ENCODE measurements at places on chromosomes 6 and 20. TPM values are rescaled to one million over a fixed set of nuclear protein-coding genes. Genes with fewer than 3 reads are reported as not detected.

SOBP gene
- 0.51 TPM for total RNA-seq

RIPPLY2 gene
- total RNA-seq: not detected

ADGB gene
- total RNA-seq: not detected

MACROD2 gene
- 0.26 TPM for total RNA-seq

SSTR4 gene
- not detected for total RNA-seq

ADTRP gene
- total RNA-seq: not detected

AKAP7 gene
- total RNA-seq: 15.4 TPM

TMEM244 gene
- total RNA-seq: not detected

SCRT2 gene
- not detected for total RNA-seq

GRCh38 chr6:33823806-33824205 is 20.0 kb upstream of the MLN start:
- no peak for DNase-seq

DNA sequence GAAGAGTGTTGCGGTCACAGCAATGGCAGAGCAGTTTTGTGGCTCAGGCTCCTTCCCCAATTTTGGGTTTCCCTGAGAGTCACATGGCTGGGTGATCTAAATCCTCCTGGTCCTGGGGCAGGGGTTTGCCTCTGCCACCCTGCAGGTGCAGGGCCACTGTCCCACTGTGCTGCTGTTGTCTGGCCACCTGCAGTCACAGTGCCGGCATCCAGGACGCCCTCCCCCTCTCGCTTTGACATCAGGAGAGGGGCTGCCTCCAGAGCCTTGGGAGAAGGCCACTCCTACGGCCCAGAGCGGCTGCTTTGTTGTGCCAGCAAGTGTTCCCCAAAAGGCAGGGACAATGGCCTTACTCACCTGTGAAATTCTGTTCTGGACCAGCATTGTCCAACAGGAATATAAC is 449.0 kb downstream of the QKI start:
- no peak for DNase-seq

DNA sequence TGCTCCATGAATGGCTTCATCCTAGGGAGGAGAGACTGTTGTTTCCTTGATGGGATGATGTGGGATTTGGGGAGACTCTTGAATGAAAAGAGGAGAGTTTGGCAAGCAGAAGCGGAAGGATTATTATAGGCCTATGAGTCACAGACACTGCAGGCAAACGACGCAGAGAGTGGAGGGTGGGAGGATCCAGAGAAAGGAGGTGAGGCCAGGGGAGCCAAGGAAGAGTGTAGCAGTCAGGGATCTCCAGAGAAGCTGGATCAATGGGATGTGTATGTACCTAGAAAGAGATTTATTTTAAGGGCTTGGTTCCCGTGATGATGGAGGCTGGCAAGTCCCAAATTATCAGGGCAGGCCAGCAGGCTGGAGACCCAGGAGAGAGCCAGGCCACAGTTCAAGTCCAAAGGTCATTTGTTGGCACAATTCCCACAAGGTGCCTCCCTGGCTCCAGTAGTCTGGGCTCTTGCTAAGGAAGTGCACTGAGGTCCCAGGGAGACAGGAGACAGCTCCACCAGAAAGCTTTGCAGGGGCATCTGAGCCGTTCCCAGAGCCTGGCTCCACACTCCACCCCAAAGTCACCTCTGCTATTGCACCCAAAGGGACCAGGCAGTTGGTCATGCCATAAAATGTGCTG is 76.0 kb downstream of the ADTRP start:
- DNase-seq: peak; percentile 11

DNA sequence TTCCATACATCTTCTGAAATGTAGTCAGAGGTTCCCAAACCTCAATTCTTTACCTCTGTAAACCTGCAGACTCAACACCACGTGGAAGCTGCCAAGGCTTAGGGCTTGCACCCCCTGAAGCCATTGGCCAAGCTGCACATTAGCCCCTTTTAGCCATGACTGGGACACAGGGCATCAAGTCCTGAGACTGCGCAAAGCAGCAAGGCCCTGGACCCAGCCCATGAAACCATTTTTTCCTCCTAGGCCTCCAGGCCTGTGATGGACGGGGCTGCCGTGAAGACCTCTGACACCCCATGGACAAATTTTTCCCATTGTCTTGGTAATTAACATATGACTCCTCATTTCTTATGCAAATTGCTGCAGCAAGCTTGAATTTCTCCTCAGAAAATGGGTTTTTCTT is 727.8 kb downstream of the C6orf118 start:
- DNase-seq: no peak

- no peak for DNase-seq
Measured at GRCh38 chr6:107103082-107103481, 12.2 kb downstream of the BEND3 start.

DNA sequence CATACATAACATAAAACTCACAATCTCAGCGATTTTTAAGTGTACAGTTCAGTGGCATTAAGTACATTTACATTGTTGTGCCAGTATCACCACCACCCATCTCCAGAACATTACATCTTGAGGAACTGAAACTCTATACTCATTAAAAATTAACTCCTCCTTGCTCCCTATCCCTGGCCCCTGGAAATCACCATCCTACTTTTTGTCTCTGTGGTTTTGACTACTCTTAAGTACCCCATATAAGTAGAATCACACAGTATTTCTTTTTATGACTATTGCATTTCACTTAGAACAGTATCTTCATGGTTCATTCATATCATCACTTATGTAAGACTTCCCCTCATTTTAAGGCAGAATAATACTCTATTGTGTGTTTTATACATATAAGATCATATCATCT is 1108.1 kb downstream of the GRIK2 start:
- no peak for DNase-seq

DNA sequence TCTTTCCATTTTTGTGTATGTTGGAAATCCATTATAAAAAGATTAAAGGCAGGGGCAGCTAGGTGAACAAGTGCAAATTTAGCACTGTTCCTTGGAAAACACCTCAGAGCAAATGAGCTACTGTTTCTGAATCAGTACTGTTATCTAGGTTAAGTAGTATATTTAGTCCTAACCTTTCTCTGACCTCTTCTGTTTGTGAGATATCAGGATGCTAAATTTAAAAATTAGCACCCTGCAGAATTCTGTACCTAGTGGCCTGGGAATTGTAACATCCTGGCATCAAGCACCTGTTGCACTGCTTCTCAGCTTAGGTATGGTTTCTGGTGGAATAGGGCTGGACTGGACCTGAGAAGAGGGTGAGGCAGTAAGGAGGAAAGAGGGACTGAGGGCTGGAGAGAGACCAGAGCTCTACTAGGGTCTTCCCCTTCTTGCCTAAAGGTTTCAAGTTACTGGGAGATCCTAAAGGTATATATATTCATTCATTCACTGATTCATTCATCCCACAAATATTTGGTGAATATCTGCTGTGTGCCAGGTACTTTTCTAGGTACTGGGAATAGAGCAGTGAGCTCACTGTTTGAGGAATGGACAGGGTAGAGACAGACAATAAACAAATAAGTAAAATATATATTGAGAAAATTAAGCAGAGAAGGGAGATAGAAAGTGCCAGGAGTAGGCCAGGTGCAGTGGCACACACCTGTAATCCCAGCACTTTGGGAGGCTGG is 5.2 kb downstream of the ZNF76 start:
- DNase-seq: no peak

GRCh38 chr6:8325743-8326142 is 109.6 kb downstream of the SLC35B3 start:
- no peak for DNase-seq

DNA sequence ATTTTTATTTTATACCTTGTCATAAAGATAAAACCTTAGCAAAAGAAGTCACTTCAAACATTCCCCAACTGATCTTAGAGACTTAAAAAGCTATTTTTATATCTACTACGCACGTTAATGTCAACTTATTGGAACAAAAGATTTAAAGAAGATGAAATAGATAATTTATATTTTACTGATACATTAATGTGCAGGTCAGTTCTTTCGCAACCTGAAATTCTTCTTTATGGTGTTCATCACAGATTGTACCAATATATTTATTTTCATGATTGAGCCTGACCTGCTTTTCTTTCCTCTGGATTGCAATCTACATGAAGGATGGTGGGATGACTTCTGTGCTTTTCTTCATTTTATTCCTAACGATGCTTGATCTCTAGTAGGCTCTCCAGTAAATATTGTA is 596.3 kb downstream of the PHF3 start:
- no peak for DNase-seq

GRCh38 chr6:137291441-137291840 is 72.3 kb upstream of the IFNGR1 start:
- DNase-seq: no peak

DNA sequence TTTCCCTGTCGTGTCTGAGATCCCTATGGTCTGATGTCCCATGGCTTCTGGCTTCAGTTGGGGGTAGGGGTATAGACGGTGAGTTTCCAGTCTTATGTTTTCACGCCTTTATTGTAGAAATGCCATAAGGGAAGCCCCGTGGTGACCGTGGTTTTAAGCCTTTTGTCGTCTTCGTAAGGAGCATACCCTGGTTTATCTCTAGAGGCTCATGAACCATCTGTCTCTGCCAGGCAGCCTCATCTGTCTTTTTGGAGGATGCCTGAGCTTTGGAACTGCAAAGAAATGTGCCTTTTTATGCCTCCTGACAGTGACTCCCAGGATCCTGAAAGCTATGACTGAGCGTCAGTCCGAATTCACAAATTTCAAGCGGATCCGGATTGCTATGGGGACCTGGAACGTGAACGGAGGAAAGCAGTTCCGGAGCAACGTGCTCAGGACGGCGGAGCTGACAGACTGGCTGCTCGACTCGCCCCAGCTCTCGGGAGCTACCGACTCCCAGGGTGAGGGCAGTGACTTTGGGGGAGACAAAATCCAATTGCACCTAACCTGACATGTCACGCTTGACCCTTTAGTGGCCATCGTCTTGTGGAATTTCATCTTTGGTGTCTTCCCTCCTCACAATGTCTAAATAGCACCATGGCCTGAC is 84.6 kb downstream of the SYNJ2 start:
- no peak for DNase-seq

- no peak for DNase-seq
Measured at GRCh38 chr20:62066983-62067433, 1.3 kb upstream of the TAF4 start.

DNA sequence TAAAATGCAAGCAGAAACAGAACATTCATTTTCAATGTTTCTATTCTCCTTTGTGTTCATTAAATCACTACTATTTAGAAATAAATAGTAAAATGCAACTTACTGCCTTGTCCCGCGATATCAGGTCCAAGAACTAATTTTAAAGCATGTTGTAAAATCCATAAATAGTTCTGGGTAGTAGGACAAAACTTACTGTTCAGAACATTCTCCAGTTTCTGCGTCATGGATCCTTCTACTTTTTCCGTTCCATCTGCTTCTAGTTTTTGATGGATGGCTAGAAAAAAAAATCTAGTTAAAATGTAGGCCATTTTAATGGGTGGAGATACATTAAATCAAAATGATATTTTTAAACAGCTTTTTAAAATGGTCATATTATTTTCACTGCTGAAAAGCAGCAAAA is 47.0 kb downstream of the HUS1B start:
- no peak for DNase-seq

- DNase-seq: no peak
Measured at GRCh38 chr6:132893772-132894490, 79.6 kb downstream of the RPS12 start.

DNA sequence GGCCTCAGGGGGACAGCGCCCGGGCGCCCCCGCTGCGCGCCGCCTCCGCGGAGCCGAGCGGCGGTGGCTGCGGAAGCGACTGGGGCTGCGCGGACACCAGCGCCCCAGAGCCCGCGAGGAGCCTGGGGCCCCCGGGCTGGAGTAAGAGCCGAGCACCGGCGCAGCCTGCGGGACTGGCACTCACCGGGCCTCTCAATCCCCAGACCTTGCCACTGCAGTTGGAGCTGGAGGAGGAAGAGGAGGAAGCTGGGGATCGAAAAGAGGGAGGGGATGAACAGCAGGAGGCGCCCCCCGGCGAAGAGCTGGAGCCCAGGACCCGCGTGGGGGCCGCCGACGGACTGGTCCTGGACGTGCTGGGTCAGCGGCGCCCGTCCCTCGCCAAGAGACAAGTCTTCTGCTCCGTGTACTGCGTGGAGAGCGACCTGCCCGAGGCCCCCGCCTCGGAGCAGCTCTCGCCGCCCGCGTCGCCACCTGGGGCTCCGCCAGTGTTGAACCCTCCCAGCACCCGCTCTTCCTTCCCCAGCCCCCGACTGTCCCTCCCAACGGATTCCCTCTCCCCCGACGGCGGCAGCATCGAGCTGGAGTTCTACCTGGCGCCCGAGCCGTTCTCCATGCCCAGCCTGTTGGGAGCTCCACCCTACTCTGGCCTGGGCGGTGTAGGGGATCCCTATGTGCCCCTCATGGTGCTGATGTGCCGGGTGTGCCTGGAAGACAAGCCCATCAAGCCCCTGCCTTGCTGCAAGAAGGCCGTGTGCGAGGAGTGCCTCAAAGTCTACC is 590 bp downstream of the RNF217 start:
- DNase-seq: peak; percentile 67

DNA sequence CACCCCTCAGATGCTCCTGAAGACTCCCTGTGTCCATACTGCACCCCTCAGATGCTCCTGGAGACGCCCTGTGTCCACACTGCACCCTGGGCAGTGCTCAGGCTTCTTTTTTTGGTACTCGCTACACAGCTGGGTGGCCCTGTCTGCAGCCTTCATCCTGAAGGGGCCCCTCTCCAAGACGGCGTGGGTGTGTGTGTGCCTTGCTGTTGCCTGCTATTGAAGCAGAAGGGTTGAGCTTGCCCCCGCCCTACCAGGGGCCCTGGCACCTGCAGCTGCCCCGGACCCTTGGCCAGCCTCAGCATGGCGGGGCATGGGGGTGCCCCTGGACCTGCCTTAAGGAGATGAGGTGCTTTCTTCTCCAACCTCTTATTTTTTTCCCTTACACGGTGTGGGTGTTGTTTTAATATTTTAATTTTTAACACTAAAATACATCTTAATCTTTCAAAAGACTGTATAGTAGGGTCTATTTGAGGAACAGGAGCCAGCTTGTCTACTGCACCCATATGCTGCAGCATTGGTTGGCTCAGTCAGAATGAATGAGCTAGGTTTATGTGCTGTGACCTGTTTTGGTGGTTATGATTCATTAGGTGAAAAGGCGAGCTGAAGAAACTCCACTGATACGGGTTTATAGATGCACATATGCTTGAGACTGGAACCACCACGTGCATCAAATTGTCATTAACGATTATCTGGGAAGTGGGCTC is 135.9 kb downstream of the AGPAT4 start:
- no peak for DNase-seq

- DNase-seq: no peak
Measured at GRCh38 chr6:18362058-18362561, 25.0 kb upstream of the RNF144B start.

DNA sequence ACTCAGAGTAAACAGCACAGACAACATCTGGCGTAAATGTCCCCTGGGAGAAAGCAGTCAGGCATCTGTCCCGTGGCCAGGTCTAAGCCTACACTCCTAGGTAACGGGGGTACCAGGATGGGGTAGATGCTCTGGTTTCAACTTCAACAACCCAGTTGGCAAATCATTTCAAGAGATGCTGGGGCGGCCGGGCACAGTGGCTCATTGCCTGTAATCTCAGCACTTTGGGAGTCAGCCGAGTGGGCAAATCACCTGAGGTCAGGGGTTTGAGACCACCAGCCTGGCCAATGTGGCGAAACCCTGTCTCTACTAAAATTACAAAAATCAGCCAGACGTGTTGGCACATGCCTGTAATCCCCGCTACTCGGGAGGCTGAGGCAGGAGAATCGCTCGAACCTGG is 12.3 kb downstream of the PREX1 start:
- no peak for DNase-seq

Measured in Caki2 (cell line).